ENCODE measurements at places on chromosomes 2 and 18.
A peak's percentile ranks its signal among the peaks of the same experiment; 100 is the strongest.

DNA sequence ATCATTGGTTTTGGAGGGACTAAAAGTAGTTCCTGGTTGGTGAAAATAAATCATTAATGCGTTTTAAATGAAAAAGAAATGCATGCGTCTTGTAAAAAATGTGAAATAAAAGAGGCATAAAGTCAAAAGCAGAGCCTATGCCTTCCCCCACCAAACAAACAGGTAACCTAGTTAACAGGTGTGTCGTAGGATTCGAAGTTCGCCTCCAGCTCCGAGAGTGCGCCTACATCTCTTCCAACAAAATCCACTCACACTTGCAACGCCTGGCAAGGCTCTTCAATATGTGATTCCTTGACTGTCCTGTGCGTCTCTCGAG, 677 bp upstream of the SMAD4 start:
- DNase-seq = peak; percentile 23

GRCh38 chr18:12088731-12089375, 4.8 kb upstream of the ANKRD62 start:
- no peak for DNase-seq

GRCh38 chr2:68925295-68925896, 27.3 kb downstream of the GKN2 start:
- DNase-seq = peak; percentile 47

DNA sequence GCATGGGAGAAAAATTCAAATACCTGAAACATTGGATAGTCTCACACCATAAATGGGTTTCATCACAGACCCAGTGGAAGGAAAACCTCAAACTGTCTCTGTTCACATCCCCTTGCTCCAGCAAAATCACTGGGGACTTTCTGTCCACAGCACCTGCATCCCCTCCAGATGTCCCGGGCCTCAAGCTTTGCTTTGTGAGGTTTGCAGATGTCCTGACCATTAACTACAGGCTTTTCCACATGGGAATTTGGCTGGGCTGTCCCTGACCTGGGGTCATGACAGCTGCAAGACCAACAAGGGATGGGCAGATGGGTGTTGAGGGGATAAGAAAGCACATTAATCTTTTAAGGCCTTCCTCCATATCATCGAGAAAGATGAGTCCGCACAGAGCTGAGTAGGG, 427.9 kb downstream of the TXNL1 start:
- no peak for DNase-seq

Measured in activated naive CD4-positive, alpha-beta T cell treated with Interleukin-2 at 50 U/mL for 16 hours (primary cell).